ENCODE measurements at places on chromosomes 2 and 18.

DNA sequence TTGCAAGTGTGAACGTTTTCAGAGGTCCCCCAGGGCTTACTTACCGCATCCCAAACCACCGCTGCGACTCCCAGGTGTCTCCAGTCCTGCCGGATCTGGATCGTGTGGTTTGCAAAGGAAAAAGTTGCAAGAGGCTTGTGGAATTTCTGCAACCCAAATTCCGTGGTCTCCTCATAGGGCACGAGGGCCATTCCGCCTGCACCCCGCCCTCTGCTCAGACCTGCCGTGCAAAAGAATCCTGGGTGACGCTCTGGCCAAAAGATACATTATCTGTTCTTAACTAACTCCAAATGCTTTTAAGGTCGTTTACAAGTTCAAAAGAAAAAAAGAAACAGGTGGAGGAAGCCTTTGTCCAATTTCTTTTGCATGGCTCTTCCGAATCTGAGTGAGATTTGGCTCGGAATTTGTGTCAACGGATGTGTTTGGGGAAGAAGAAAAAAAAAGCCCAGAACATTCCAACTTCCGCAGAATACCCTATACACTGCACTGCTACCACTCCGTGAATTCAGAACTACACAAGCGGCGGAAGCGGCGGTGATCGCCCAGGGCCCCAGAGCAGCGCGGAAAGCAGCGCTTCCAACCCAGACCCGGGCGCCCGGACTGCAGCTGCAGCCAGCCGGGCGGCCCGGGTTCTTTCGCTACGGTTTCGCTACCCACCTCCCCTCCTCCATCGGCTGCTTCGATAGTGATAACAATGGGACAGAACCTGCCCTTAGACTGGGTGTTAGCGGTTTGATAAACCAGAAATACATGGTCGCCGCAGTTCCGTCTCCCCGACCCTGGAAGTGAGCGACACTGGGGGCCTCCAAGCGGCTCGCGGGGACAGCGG is 795 bp downstream of the METTL21A start:
- peak; percentile 74 for DNase-seq

GRCh38 chr2:169254774-169255173 is 107.6 kb downstream of the LRP2 start:
- DNase-seq: no peak

DNA sequence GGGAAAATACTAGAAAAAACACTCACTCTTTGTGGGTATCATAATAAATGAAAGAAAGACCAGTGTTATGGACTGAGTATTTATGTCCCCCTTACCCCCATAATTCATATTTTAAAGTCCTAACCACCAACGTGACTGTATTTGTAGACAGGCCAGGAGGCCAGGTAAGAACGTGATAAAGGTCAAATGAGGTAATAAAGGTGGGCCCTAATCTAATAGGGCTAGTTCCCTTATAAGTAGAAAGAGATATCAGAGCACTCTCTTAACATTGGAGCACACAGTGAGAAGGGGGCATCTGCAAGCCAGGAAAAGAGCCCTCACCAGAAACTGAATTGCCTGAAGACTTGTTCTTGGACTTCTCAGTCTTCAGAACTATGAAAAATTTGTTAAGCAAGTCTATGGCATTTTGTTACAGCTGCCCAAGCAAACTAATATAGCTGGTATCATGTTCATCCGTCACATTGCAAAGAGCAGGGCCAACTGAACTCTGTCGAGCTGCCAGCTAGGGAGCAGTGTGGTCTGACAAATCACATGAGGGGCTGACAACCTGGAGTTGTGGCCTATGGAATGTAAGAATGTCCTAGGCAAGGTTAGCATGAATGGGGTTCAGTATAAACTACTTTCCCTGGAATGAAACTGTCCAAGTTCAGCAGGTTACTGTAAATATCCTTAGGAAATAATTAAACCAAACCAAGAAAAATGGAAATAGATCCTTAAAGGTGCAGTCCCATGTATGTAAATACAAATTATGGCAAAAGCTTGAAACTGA is 280.9 kb downstream of the ZNF385B start:
- no peak for DNase-seq

DNA sequence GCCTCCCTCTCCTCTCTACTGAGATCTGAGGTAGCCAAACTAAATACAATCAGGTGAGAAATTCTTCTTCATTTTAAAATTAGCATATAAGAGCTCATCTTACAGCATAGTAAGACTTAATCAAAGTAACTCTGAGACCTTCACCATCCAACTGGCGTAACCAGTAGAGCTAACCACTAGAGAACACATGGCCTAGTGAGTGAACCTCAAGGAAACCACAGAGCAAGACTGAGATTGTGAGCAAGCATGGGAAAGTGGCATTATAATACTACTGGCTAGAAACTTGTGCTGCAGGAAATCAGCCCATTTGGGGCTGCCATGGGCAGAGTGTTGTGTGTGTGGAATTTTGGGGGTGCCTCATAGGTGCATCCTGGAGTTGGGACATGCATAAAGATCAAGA is 61.1 kb upstream of the SPHKAP start:
- DNase-seq: no peak

DNA sequence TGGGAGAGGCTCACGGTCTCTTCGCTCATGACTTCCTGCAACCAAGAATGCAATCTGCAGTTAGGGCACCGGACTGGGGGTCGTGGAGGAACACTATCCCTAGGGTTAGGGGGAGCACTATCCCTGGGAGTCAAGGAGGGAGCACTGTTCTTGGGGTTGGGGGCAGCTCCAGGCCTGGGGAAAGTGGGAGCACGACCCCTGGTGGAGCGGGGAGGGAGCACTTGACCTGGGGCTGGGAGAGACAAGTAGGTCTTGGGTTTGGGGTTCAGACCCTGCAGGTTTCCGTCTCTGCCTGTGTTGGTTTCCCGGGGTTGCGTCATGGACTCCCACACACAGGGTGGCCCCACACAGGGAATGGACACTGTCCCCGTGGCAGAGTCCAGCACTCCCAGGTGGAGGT is 133.6 kb downstream of the TPO start:
- DNase-seq: no peak

- no peak for DNase-seq
Measured at GRCh38 chr2:196473617-196474016, 165.9 kb upstream of the CCDC150 start.

DNA sequence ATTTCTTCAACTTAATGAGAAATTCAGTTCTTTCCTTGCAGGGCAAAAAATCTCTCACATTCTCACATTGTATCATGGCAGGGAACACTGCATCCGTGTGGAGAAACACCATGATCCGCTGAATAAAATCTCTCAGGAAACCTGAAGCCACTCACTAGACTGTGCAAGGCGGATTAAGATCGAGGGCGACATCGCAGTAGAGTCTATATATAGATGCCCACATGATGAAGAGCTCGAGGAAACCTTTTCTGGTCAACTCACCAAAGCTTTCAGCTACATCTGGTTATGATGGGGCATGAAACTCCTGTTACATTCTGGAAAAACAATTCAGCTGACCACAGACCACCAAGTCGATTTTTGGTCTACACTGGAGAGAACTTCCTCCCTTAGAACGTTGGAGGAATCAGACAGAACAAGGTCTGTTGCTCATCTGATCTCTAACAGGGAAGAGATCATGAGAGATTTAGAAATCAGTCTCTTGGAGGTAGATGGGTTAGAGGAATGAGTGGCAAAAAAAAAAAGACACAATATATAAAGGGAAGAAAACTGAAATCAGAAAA is 162.9 kb upstream of the ZNF516 start:
- no peak for DNase-seq

DNA sequence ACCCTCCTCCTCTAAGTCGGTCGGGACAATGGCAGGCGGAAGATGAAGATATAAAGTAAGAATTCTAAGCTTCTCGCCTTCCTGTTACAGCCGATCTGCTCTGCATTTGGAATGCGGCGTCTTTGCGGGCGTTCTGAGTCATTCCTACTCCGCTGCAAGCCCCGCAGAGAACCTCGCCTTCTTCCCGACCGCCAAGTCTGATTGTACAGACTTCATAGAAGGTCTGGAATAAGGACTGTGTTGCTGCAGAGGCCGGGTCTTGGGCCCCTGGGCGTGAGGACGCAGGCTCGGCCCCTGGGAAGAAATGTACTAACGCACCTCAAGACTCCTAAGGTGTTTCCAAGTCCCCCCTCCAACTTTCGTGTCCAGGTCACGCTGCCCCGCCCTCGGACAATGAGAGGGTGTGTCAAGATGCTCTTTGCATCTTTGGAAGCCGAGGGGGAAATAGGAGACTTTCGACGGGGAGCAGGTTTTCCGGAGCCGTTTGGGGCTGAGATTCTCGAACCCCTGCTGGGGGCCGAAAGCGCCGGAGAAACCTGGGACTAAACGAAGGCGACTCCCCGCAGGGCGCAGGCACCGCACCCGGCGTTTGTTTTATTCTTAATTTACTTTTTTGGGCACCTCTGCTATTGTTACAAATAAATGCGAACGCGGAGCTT is 12.7 kb upstream of the PAX3 start:
- no peak for DNase-seq
